ENCODE measurements at places on chromosomes 2 and 18.

DNA sequence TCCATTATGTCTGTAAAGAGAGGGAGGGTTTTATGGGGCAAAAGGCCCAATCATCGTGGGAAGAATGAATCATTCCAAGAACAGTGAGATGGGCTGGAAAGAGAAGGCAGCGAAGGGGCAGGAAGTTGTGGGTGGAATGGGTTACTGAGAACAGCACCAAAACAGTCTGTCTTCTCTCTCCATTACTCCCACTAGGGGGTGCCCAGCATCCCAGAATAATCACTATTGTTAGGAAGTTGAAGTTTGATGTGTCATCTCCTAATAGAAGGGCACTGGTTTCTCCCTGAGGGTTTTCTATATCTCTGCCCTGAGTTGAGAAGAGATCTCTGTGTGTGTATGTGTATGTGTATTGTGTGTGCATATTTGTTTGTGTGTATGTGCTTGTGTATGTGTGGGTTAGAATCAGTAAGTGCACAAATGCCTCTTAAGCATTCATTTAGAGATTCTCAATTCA lies 76.6 kb upstream of the MAP4K3 start:
- peak; percentile 96 for DNase-seq

DNA sequence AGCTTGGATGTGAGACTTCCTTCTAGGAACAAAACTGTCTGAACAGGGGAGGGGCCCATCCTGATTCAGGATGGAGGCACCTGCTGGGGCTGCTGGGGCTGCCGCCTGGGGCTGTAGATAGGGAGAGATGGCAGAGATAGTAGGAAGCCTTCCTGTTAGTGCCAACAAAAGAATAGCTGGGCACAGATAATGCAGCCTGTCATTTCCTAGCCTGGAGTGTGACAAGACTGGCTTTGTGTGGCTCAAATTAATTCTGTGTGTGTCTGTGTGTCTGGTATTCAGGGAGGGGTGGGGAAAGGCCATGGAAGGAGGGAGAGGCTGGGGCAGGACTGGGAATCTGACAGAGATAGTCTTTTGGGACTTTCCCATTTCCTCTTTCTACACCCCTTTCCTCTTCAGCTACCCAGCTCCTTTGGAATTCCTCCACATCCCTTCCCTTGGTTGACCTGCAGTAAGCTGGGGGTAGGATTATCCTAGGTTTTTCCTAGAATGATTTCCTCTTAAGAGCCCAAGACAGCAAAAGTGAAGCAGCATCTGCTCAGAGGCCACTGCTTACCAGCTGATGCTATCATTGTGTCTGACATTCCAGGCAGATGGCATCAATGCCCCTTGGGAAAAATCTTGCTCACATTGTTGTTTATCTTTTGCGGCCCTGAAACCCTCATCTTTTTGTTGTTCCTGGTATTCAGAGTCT lies 144.9 kb upstream of the LHCGR start:
- DNase-seq, result no peak

DNA sequence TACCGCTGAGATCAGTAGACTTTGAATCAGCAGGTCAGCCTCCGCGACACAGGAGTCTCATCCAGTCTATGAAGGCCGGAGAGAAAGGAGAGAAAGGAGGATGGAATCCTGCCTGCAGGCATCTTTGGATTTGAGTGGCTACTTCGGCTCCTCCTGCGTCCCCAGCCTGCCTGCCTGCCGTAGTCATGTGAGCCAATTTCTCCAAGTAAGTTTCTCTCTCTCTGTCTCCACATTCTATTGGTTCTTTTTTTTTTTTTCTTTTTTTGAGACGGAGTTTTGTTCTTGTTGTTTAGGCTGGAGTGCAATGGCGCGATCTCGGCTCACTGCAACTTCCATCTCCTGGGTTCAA lies 16.7 kb downstream of the PDCD1 start:
- DNase-seq, result no peak

GRCh38 chr2:117523267-117523666 lies 291.2 kb upstream of the DDX18 start:
- no peak for DNase-seq

GRCh38 chr2:15745907-15746702 lies 154.4 kb downstream of the DDX1 start:
- no peak for DNase-seq

- no peak for DNase-seq
Measured at GRCh38 chr2:12107939-12108338, 361.5 kb downstream of the LPIN1 start.

GRCh38 chr2:158004126-158004764 lies 97.4 kb upstream of the UPP2 start:
- DNase-seq, result peak; percentile 17

GRCh38 chr2:68279691-68280090 lies 27.4 kb upstream of the PPP3R1 start:
- no peak for DNase-seq

DNA sequence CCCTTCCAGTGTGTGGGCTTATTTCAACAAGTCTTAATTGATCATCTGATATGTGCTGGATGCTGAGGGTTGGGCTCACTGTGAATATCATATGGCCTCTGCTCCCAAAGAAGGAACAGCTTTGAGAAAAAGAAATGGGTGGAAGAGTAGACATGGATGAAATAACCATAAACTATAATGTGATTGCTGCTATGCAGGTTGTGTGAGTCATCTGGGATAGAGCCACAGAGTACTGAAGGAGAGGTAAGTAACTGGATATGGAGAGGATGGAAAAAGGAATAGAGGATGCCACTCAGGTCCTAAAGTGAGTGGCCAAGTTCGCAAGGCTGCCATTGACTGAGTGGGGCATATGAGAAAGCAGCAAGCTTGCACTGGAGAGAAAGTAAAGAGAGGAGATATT lies 8.7 kb upstream of the DSG2 start:
- no peak for DNase-seq

Measured in HCEC 1CT (cell line).